Stimulated activated CD4-positive, alpha-beta T cell treated with anti-CD3 and anti-CD28 coated beads, Interleukin-12 subunit alpha, Interleukin-12 subunit beta, amount 100 ng/mL, for 4 hours (primary cell): ENCODE measurements at places on chromosomes 2 and 18.

DNA sequence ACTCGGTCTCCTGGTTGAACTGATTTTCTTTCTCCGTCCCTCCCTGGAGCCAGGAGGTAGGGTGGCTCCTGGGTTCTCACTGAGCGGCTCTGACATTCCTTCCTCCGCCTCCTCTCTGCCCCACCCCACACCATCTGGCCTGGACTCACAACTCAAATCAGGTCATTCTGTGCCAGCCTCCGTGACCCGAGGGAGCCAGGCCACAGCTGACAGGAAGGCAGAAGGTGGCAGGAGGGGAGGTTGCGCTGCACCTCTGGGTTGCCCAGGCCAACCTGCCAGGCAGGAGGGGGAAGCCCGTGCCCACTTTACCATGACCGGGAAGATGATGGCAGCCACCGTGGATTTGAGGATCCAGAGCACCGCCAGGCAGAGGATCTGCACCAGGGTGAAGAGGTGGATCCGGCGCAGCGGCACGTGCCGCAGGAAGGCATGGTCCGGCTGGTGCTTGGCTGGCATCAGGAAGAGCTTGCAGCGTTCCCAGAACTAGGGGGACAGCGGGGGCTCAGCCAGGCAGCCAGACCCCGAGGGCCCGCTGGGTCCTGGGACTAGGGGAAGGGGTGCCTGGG is 28.3 kb downstream of the MTHFD2 start:
- no peak for DNase-seq

- DNase-seq, result no peak
These were observed 428.8 kb downstream of the THSD7B start for GRCh38 chr2:137194111-137194510.

DNA sequence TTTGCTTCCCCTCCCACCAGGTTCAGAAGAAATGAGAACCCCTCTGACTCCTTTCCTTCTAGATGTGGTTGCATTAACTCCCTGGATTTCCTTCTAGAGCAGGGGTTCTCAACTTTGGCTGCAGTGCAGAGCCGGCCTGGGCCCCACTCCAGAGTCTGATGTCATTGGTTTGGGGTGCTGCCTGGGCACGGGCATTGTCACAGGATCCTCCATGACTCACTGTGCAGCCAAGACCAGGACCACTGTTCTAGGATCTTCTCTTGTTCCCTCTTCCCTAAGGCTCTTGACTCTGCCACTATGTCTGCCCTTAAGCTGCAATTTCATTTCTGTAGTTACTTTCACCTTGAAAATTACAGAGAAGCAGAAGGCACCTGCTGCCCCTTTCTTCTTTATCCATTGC is 31.8 kb downstream of the TBC1D8 start:
- no peak for DNase-seq

- DNase-seq, result no peak
These were observed 62.7 kb downstream of the MBP start for GRCh38 chr18:77069931-77070330.

- no peak for DNase-seq
These were observed 86.1 kb upstream of the PNPT1 start for GRCh38 chr2:55779459-55780421.

DNA sequence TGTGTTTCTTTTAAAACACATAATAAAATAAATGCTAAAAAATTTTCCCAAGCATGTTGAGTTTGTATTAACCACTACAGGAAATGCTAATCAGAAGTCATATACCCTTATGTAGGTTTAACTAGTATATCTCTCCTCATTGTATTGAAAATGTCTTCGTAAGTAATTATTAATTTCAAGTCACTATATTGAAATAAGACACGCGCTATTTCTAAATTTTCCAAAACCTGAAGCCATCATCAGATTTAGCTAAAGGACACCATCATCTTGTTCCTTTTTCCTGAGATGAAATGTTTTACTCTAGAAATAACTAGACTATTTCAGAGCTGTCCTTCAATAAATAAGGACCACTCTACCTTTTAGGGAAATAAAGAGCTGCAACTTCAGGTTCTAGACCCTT is 78.9 kb downstream of the LPIN2 start:
- no peak for DNase-seq

DNA sequence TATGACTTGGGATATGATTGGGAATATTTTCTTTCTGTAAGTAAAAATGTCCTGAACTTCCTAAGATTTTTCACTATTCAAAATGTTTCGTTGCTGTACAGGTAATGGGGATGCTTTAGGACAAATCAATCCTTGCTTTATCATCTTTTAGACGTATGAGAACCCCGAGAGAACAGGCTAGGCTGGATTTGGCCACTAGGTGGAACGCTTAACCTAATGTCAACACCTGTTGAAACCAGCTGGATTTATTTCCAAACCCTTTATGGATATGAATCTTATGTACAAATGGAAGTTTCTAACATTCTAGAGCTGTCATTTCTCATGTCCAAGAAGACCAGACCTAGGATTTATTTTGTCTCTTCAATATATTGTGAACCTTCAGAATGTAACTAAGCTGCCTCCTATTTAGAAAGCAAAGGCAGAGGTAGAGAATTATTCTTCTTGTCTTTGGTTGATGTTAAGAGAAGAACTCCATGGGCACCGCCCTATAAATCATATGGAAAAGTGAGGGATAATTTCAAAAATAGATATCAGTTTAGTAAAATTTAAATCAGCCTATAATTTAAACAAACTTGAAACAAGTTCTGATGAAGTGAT is 96.7 kb downstream of the PMAIP1 start:
- DNase-seq, result no peak

DNA sequence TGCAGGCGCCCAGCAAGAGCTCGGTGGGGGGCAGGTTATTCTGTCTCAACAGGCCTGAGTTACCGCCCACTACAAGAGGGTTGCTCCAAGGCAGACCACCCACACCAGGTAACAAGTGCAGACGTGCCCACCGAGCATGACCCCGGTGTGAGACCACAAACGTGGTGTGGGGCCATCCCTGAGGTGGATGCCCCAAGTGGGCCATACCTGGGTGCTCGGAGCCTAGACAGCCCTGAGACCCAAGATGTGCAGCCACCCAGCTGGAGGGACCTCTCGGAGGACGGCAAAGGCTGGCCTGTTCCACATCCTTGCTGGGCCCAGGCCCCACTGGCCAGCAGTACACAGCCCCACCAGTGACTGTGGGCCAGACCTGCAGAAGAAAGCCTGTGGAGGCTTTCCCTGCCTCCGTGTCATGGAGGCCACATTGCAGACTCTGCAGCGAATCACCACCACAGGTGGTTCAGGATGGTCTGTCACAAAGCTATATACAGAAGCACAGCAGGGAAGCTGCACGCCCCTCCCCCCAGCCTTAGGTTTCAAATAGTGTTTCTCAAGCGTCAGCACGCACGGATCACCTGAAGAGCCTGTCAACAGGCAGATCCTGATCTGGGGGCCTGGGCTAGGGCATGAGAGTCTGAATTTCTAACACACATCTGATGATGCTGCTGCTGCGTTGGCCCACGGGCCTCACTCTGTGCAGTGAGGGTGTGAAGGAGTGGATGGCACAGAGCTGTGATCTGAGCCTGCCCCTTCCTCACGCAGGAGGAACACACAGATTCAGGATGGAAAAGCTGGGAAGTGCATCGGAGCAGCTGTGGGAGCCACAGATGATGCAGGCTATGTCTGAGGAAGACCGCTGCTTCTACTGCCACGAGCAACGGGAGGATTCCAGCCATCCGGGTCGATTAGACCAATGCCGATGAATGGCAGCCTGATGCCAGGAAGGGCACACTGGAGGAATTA is 96.8 kb downstream of the UXS1 start:
- no peak for DNase-seq

DNA sequence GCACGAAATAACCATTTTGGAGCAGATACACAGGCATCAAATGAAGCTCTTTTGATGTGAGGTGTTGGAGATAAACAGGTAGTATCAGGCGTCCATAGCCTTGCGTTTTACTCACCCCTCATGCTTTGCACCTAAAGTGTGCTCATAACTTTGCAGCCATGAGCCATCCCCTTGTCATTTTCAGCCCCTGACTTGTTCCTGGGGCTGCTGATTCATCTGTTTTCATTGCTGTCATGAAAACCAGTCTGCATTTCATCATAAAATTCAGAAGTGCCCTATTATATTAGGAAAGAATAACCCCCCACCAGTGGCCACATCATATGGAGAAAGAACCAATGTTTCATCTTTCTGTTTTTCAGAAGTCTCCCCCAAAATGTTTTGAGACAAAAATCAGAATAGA is 329.7 kb upstream of the NRP2 start:
- no peak for DNase-seq

DNA sequence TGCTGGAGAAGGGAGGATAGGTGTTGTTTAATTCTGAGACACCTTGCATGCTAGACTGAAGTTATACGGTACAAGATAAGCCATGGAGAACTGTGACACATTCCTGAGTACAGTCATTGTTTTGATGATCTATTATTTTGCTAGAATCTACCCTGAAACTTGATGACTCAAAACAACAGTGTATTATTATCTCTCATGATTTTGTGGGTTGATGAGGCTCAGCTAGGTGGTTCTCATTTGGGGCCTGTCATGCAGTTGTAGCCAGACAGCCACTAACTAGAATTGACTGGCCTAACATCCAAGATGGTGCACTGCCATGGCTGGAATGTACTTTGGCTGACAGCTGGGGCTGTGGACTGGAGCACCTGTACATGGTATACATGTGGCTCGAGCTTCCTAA is 5.4 kb upstream of the IL1R1 start:
- DNase-seq, result peak; percentile 26

GRCh38 chr2:26614216-26615138 is 26.7 kb downstream of the CIB4 start:
- DNase-seq, result no peak

GRCh38 chr2:123596621-123597020 is 428.5 kb upstream of the CNTNAP5 start:
- DNase-seq, result no peak

DNA sequence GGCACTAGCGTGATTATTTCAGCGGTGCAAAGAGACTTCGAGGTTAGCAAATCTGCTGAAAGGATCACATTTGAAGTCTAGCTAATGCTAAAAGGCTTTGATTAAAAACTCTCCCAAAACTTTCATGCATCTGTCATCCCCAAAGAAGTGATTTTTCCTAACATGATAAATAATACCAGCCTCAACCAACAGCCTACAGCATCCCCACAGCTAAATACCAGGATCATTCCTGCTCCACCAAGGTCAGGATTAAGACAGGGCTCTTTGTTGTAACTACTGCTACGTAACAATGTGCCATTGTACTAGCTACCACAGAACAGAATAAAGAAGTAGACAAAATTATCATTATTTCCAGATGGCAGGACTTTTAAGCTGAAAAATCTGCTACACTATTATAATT is 1.6 kb downstream of the OR6B3 start:
- DNase-seq, result no peak

DNA sequence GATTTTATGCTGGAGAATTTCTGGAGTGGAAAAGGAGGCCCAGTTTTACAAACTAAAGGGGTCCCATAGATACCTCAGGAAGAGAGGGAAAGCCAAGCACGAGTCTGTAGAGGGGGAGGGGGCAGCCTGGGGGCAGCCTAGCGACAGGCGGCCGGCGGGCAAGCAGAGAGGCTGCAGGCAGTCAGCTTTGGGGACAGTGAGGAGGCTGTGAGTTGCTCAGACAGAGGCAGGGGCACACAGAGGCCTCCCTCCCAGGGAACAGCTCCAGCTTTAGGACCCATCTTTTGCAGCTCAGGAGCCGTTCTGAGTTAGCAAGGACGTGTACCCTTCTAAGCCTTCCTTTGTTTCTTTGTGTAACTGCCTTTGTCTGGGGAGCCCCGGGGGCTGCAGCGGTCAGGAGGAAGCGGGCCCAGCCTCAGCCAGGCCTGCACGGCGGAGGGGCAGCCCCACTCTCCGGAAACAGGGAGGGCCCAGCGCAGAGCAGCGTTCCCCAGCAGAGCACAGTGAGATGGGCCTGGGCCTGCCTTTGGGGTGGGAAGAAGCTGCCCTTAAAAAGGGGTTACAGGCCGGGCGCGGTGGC is 41.1 kb upstream of the RALBP1 start:
- DNase-seq, result no peak

DNA sequence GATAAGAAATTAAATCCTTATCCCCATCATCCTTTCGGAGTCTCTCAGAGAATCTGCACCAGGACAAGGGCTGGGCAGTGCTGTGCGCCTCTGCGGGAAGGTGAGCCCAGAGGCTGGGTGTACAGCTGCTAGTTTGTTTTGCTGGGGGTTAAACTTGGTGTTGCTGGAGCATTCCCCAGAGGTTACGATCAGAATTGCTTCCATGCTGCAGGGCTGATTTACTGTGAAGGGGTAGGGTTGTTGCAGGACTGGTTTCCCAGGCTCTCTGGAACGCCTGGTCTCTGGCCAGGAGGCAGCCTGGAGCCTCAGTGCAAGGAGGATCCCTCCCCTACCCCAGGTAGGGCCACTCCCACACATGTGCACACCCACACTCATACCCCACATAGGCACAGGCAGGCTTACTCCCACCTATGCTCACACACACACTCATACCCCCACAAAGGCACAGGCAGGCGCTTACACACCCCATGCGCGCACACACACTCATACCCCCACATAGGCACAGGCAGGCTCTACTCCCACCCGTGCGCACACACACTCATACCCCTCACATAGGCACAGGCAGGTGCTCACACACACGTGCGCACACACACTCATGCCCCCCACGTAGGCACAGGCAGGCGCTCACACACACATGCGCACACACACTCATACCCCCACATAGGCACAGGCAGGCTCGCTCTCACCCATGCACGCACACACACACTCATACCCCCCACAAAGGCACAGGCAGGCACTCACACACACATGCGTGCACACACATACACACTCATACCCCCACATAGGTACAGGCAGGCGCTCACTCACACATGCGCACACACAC is 11.3 kb downstream of the CNNM4 start:
- DNase-seq, result no peak

GRCh38 chr2:236783417-236784020 is 213.9 kb downstream of the ACKR3 start:
- no peak for DNase-seq

- DNase-seq, result no peak
These were observed 97.8 kb downstream of the ZFP36L2 start for GRCh38 chr2:43128559-43128955.

DNA sequence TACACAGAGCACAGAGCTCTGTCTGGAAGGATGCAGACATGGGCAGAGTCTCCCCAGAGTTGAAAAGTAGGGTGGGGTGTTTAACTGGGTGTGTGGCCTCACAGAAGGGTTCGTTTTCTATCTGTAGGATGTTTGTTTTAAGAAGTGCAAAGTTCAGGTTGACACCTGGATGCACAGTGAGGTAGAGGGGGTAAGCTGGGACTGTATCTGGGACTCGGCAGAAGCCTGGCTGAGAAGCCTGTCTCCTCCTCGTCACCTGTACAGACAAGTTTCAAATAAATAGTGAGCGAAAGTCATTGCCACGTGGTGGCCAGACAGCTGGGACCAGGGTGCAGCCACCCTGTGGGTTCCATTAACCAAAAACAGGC is 145.9 kb downstream of the KLHL29 start:
- no peak for DNase-seq

- no peak for DNase-seq
These were observed 308.8 kb upstream of the FAM98A start for GRCh38 chr2:33907866-33908265.
